ENCODE measurements at places on chromosomes 5 and 9. TPM values are rescaled to one million over a fixed set of nuclear protein-coding genes. Genes with fewer than 3 reads are reported as not detected.

GRCh38 chr5:75685141-75685540, 32.1 kb downstream of the POC5 start:
- DNase-seq = no peak

DNA sequence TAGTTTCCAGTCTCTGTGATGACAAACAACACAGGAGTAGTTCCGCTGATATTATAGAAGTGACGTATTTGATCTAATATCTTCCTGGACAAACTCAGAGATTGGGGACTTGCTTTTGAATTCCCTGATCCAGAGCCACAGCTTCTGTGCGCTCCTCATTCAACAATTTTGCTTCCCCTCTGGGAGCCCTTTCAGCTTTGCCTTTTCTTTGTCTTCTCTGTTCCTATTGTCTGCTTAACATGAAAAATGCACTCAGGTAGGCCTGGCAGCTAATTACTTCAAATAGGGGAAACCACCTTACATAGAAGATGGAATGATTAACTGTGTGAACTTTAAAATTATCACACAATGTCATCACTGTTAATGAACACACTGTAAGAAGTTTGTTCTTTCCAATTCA, 192.9 kb downstream of the EPB41L4A start:
- DNase-seq = peak; percentile 21

The IFNA2 gene
- total RNA-seq = not detected

The SLC36A3 gene
- not detected for total RNA-seq

The IFNA13 gene
- total RNA-seq = not detected

- no peak for DNase-seq
Observed at GRCh38 chr5:73540192-73540591, 25.2 kb downstream of the ANKRA2 start.

GRCh38 chr5:139419226-139420192, 15.6 kb upstream of the SPATA24 start:
- DNase-seq = no peak

- DNase-seq = no peak
Observed at GRCh38 chr5:65961633-65962032, 35.3 kb downstream of the ERBIN start.

DNA sequence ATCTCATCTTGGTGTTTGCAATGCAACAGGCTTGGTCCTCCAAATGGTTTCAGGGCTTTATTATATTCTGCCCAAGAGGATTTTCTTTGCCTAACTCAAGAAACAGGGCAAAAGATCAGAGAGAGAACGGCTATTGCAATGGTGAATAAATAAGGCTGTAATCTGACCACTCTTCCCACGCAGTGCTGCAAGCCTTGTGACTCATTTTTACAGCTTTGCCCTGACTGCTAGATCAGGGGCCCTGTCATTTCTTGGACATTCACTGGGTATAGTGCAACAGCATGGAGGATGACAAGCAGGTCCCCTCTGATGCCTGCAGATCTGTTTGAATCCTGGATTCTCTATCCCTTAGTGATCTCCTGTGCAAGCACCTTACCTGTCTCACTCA, 459.1 kb downstream of the EBF1 start:
- no peak for DNase-seq

GRCh38 chr9:121945849-121946248, 147.3 kb downstream of the TTLL11 start:
- DNase-seq = no peak

DNA sequence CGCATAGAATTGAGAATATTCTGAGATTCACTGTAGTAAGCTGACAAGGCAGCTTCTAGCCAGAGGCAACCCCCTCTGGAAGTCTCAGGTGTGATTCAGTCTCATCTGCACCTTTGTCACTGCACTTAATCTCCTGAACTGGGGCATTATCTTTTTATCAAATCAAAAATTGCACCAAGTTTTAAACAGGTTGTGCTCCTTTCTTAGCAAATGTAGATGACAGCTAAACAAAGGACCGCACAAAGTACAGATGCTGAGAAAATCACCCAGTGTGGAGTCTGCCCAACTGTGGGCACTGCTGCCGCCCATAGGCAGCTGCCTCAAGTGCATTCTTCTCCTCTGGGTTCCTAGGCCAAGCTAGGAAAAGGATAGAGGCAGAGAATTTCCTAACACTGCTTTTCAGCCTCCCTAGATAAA, 51.1 kb downstream of the STARD4 start:
- DNase-seq = peak; percentile 75

DNA sequence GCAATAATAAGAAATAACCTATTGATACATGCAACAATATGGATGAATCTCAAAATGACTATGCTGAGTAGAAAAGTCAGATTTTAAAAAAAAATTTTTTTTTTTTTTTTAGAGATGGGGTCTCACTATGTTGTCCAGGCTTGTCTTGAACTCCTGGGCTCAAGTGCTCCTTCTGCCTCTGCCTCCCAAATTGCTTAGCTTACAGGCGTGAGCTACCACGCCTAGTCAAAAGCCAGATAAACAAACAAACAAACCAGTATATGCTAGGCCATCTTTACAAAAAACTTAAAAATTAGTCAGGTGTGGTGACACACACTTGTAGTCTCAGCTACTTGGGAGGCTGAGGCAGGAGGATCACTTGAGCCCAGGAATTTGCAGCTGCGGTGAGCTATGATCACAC, 79.0 kb downstream of the MED27 start:
- DNase-seq = no peak

DNA sequence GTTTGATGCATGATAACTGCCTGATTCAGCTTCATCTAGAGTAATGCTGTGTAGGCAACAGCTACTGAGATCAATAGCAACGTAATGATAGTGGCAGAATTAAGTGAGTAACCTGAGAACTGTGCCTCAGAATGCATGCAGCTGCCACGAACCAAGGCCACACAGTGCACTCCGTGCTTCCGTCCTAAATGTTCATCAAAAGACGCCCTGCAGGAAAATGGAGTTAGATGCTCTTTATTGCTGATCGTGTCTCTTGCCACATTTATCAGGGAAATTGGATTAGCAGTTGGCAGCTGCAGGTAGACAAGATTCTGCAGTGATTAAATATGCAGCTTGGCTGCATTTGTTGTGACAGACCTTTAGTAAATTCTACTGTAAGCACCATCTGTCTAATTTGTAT, 107.7 kb upstream of the TLX3 start:
- DNase-seq = peak; percentile 12

The KLF4 gene
- 26.8 TPM for total RNA-seq

GRCh38 chr5:107361945-107362344, 308.8 kb downstream of the EFNA5 start:
- DNase-seq = no peak

DNA sequence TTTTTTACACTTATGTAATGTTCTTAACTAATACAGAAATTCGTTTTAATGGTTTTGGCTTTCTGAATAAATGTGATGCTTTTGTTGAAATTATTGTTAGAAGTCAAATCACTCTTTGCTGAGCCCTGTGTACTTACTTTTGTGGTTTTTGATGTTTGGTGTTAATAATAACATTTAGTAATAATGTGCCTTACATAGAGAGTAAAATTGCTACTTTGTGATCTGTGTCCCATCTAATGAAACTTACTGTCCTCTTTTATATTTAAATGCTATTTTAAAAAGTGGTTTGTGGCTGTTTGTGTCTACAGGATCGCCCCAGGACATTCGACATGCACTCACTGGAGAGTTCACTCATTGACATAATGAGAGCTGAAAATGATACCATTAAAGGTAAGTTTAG, 22.1 kb downstream of the CPEB4 start:
- no peak for DNase-seq

- DNase-seq = peak; percentile 9
Observed at GRCh38 chr5:35908228-35908627, 30.2 kb downstream of the CAPSL start.

GRCh38 chr5:179375236-179375685, 30.0 kb upstream of the ADAMTS2 start:
- no peak for DNase-seq

The OTP gene
- not detected for total RNA-seq

DNA sequence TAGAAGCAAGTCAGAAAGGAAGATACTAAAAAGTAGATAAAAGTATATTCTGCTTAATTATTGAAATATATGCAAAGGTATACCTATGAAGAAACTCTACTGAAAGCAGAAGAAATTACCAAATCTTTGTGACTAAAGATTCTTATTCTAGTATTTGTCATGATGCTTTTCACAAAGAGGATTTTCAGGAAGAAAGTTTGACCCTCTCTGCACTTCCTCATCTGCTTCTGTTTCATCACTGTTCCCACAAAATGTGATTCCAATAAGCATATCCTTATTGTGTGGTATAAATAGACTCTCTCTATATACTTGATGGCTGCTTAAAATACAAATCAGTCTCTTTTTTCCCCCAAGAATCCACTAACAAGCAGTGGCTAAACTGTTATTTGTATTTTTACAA, 2139.6 kb upstream of the ACO1 start:
- DNase-seq = no peak

- DNase-seq = no peak
Observed at GRCh38 chr5:148224117-148224742, 14.1 kb upstream of the MARCOL start.

GRCh38 chr5:124309241-124309980, 437.0 kb downstream of the ZNF608 start:
- DNase-seq = peak; percentile 61

The CENPK gene
- total RNA-seq = 50.2 TPM

GRCh38 chr9:111038331-111039230, at the start of gene LPAR1:
LPAR1 (minus strand) TSS chr9:111038470; CDS start chr9:110972117, 66,353 bp downstream.
- DNase-seq = peak; percentile 78

GRCh38 chr9:38118862-38119438, 49.9 kb upstream of the SHB start:
- no peak for DNase-seq

The ANKRD34B gene
- total RNA-seq = 2.9 TPM

The SHC3 gene
- 2.5 TPM for total RNA-seq

DNA sequence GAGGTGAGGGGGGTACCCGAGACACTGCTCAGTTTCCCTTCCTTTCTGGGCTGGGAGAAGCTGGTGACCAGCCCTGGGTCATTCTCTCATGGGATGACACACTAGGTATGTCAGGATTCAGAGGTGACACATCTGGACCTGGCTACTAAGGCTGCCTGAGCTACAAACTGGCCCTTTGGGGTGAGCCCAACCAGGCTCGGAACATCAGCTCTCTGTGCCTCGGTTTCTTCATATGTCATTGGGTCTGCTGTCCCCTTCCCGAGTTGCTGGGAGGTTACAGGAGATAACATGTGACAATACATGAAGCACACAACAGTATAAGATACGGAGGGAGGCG, 11.8 kb downstream of the CARD19 start:
- no peak for DNase-seq

DNA sequence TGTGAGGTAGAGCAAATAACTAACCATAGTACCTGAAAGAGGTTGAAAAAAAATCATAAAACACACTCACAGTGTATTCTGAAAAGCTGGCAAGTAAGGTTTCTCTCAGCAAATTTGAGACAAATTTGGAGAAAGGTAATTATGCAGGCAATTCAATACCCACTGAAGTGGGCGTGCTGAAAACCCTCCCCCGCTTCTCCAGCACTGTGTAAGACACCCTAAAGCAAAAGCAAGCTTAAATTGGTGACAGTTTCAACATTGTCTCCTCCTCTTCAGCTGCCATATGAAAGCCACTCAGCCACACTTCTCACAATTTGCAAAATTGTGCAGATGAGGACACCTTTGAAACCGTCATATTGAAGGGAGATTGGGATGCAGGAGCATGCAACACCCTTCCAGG, 322.3 kb upstream of the CDH6 start:
- no peak for DNase-seq

DNA sequence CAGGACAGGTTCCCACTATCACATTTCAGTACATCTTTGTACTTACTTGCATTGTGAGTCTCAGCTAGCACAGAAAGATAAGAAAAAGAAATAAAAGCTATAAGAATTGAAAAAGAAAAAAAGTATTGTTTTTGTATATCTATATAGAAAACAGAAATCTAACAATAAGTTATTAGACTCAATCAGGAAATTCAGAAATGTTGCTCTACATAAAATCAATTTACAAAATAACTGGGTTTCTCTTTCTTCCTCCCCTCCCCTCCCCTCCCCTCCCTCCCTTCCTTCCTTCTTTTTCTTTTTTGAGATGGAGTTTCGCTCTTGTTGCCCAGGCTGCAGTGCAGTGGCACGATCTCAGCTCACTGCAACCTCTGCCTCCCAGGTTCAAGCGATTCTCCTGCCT, 7.2 kb upstream of the CACNA1B start:
- DNase-seq = no peak

All from GM23338 (cell line).